Stimulated activated CD4-positive, alpha-beta T cell treated with anti-CD3 and anti-CD28 coated beads, Interleukin-12 subunit alpha, Interleukin-12 subunit beta, amount 100 ng/mL, for 24 hours (primary cell): ENCODE measurements at places on chromosomes 12 and 14.

GRCh38 chr12:7624478-7624877, 41.2 kb downstream of the APOBEC1 start:
- DNase-seq: no peak

DNA sequence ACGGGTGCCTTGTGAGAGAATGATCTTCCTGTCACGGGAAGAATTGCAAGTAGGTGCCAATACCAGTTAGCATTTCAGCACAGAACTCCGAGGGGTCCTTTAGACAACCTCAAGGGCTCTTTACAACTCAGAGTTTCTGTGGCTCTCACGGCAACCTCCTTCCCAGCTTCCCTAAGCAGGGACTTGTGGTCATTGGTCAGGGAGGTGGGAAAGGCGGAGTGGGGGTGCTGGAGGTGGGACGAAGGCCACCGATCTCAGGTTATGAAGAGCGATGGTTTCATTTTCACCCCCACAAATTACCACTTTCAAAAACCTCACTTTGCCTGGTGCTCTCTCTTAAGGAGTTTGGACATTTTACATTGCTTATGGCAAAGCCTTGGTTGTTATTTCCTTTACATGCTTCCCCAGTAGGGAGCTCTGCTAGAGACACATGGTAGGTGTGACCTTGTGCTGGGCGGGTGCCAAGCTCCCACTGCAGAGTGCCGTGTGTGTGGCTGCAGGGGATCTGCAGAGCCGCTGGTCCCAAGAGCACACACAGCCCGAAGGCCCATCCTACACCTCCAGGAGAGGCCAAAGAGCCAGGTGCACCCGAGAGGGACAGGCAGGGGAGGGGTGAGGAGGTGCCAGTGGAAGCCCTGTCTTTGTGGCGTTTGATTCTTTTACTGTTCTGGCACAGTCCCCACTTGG, 21.4 kb downstream of the BCL2L14 start:
- DNase-seq: no peak

GRCh38 chr12:79645235-79645630, 45.5 kb downstream of the PAWR start:
- DNase-seq: no peak

GRCh38 chr12:10027311-10027710, 3.2 kb upstream of the CLEC9A start:
- no peak for DNase-seq

- no peak for DNase-seq
Measured at GRCh38 chr14:33349871-33350270, 411.2 kb downstream of the NPAS3 start.

DNA sequence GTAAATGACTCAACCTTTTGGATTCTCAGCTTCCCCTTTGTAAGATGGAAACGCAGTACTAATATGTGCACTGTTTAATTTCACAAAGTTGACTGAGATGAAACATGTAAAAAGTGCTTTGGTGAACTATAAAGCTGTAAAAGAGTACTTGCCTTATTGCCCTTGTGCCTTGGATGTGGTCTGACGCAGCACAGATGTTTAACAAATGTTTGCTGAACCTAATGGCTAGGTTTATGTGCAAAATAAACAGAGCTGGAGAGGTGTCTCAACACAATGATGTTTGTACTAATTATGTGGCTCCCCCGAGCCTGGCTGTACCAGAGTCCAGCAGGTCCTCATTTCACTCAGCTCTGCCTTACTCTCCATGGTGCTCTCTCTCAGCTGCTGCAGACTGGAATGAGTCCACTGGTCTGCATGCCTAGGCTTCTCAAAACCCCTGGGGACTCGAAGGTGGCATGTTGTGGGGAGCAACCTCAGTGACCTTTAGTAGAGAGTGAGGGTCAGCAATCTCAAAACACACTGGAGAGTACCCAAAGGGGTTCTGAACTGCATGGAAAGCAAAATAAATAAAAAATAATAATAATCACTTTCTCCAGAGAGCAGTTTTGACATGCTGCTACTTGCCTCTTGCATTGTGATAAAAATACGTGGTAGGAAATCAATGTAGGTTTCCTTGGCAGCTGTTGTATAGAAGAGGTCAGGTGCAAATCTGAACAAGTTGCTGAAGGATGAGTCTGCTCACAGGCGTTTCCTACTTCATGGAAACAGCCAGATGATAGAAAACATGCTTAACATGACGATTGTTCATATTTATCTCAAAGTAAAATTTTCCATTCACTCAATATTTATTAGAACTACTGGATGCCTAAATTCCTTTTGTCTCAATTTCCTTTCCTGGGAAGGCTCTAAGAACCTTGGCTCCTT, 8.5 kb upstream of the AMIGO2 start:
- no peak for DNase-seq

GRCh38 chr12:102964872-102965271, 7.4 kb downstream of the ASCL1 start:
- DNase-seq: no peak

- DNase-seq: no peak
Measured at GRCh38 chr14:79342942-79343341, 868.4 kb downstream of the DIO2 start.

GRCh38 chr12:31008961-31009840, 64.5 kb upstream of the DDX11 start:
- no peak for DNase-seq

- DNase-seq: no peak
Measured at GRCh38 chr14:32011225-32011624, 65.9 kb upstream of the ARHGAP5 start.

DNA sequence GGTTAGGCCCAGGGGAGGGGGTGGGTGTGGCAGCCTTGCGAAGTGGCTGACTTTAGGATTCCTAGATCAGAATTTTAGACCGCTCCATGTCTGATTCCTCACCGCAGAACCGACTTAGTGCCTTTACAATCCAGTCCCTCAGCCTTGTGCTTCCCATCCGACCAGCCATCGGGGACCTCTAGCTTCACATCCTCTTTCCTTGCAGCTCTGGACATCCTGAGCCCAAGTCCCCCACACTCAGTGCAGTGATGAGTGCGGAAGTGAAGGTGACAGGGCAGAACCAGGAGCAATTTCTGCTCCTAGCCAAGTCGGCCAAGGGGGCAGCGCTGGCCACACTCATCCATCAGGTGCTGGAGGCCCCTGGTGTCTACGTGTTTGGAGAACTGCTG, 557 bp downstream of the COPS7A start:
- DNase-seq: no peak

GRCh38 chr12:69254046-69254445, 14.7 kb downstream of the CPSF6 start:
- no peak for DNase-seq

DNA sequence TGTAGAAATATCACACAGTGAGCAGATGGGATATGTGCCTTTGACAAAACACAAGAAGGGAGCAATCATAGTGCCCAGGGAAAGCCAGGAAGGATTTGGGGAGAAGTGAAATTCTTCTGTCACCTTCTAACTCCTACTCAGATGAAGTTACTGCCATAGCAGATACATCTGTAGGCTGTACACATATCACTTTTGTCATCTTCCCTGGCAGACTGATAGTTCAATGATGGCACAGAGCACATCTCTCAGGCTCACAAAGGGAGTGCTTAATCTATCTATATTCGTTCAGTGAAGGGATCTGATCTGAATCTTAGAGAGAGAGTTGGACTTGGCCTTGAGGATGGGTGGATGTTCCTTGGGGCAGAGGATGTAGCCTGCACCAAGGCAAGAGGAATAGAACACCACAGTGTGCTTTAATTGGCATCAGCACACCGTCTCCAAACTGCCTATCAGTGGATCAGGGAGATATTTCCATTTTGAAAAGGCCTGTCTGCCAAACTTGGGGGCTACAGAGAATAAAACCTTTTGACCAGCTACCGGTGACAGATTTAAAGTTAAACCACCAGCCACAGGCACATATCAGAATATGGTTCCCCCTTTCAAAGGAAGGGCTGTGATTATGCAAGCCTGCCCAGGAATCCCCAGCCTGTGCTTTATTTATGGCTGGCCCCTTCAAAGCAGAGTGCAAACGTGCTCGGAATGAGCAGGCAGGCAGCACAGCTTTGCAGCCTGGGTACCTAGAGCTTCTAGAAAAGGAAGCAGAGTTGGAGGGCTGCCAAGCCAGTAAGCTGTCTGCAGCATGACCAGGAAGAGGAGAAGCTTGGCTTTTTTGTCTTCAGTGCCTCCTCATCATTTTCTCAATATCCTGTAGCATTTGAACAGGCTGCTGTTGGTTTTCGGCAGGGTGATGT, 165.5 kb upstream of the DYRK2 start:
- peak; percentile 20 for DNase-seq

DNA sequence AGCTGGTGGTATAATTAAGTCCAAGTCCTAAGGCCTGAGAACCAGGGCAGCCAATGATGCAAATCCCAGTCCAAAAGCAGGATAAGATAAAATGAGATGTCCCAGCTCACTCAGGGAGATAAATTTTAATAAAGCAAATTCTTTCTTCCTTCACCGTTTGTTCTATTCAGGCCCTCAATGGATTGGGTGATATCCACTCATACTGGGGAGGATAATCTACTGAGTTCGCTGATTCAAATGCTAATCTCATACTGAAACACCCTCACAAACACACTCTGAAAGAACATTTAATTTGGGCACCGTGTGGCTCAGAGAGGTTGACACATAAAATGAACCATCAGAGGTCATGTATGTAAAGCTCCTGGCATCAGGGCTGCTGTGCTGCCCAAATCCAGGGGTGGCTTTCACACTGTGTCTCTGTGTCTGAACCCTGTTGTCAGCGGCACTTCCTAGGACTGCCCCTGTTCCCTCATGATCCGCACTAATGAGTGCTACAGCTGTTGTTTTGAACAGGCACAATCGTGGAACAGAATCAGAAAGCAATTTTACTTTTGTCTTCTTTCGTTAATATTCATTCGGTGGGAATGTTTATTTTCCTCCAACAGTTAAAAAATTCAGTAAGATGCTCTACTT, 428.5 kb upstream of the FBXO33 start:
- no peak for DNase-seq

DNA sequence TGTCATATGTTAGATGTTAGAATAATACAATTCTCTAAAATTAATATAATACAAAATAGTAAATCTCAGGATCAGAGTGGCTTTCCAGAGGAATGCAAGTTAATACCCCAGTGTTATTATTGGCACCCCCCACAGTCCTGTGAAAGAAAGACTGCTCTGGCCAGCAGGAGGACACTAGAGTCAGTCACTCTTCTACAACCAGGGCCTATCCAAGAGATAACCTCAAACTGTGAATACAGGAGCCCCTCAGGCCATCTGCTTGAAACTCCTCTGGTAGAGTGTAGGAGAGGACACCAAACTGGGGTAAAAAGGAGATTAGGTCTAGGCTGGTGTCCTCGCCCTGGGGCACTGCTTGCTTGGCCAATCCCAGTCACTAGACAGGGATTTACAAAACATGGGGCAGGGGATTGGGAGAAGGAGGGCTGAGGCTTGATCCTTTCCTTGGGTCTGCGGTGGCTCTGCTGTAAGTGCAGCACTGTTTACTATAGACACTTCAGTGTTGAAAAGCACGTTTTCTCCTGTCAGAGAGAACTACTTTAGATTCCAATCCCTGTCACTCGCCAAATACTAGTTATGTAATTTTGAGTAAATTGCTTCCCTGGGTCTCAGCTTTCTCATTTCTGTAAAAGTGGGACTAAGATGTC, 44.5 kb upstream of the PTPRR start:
- DNase-seq: no peak

GRCh38 chr12:45742590-45742989, 13.1 kb downstream of the ARID2 start:
- no peak for DNase-seq

DNA sequence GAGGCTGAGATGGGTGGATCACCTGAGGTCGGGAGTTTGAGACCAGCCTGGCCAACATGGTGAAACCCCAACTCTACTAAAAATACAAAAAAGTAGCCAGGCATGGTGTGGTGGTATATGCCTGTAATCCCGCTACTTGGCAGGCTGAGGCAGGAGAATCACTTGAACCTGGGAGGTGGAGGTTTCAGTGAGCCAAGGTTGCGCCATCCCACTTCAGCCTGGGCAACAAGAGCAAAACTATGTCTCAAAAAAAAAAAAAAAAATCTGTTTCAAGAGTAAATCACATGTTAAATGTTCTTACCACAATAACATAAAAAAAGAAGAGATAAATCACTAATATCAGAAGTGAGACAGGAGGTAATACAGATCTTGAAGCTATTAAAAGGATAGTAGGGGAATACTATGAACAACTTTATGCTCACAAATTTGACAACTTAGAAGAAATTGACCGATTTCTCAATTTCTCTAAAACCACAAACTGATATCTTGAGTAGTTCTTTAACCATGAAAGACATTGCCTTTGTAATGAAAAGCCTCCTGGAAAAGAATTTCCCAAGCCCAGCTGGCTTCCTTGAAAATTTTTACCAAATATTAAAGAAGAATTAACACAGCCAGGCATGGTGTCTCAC, 37.7 kb downstream of the TAOK3 start:
- no peak for DNase-seq

- DNase-seq: no peak
Measured at GRCh38 chr14:101791919-101792572, 30.5 kb downstream of the PPP2R5C start.

- DNase-seq: no peak
Measured at GRCh38 chr12:113587720-113588119, 116.0 kb upstream of the LHX5 start.

GRCh38 chr14:29493849-29494248, 433.8 kb downstream of the PRKD1 start:
- no peak for DNase-seq

DNA sequence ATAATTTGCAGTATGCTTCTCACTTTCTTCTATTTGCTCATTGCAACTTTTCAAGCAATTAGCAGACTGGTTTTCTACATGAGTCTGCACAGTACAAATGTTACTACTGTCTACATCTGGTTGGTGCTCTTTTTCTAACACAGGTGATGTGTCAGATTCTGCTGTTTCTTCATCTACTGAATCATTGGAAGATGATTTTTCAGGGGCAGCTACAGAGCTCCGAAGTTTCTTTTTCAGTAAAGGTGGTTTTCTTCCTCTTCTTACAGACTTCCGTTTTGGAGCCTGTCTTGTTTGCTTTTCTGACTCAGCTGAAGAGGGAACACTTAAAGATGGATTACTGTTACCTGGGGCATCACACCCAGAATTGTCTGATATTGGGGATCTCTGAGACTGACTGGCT, 62.1 kb downstream of the SCAF11 start:
- DNase-seq: no peak
